ENCODE measurements at places on chromosomes 7 and 10.

DNA sequence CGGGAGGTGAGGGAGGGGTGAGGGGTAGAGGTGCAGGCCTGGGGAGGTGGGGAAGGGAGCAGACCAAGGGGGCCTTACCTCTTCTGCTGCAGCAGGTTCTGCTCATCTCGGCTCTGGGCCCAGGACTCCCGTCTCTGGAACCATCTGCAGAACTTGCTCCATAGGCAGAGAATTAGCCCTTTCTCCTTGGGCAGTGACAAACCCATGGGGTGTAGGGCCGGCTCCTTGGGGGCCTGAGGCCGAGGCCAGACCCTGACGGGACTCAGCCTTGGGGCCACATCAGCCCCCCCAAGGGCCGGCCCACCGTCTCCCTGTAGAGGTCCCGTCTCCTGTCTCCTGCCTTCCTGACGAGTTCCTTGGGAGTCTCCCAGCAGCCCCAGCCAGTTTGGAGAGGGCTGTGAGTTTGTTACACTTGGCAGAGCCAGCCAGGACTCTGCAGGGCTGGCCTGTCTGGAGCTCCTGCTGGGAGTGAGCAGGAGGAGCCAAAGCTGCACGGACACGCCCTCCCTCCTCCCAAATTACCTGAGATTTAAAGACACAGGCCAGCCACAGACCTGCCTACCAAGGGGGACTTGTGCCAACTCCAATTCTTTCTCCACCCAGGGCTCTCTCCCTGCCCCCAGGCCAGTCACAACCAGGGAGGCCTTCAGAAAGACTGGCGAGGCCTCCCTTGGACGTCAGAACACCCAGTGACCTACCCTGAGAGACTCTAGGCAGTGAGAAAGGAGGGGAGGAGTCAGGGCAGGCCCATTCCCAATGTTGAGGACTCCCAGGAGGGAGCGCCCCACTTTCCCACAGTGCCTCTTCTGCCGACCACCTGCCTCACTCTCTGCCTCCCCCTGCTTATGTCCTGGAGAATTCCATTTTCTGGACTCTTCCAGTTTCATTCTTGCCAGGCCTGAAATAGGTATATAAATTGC is at the start of gene TRPV6:
TSS of gene TRPV6 (minus strand) at position 435 of the 920 bp plus-strand sequence.
- no peak for DNase-seq

DNA sequence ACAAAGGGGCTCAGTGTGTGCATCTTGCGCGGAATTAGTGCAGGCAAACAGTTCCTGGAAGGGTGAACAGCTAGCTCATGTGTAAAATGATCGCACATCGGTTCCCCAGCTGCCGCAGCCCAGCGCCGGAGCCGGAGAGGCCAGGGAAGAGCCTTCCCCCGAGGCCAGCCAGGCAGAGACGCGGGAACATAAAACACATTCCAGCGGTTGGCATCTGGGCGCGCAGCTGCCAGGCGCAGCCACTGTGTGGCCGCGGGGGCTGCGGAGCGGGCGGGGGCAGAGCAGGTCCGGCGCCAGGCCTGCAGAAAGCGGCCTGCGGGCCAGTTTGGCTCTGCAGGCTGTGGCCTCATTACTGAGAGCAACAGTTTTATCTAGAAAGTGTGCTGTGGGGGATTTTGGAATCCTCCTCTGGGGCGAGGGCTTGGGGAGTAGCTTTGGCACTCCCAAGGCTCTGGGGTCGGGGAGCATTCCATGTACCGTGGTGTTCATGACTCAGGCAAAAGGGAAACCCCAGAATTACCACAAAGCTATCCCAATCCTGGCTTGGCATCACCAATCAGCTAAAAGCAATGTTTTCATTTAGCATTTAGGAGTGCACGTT is 74.3 kb downstream of the SAMD9 start:
- DNase-seq, result no peak

DNA sequence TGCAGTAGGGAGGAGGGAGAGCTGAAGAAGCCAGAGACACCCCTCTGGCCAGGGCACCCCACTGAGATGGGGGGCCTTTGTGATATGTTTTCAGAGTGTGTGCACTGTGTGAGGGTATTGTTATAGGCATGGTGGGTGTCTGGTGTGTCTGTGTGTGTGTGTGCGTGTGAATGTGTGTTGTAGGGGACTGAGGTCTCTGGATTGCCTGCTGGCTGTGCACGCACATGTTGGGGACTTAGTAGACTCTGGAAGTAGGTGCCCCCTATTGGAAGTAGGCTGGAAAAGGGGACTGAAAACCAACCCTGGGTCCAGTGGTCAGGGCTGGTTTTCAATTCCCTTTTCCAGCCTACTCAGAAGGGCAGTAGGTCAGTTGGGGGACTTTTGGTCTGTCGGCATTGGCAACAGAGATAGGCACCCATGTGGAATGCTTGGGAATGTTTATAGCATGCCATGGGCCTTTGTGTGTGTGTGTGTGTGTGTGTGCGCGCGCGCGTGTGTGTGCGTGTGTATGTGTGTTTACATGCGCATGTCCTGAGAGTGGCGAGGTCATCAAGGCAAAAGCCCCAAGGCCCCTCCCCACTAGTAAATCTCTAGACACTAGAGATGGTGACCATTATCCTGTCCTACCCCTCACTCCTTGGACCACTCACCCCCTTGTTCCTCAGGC is 78.8 kb downstream of the HIF1AN start:
- DNase-seq, result no peak

- no peak for DNase-seq
Observed at GRCh38 chr7:111708072-111708471, 145.8 kb upstream of the IMMP2L start.

GRCh38 chr10:101993221-101993620 is 62.8 kb downstream of the ARMH3 start:
- DNase-seq, result no peak

- DNase-seq, result no peak
Observed at GRCh38 chr10:58892031-58892531, 284.4 kb upstream of the PHYHIPL start.

GRCh38 chr10:83849150-83849549 is 290.2 kb upstream of the GHITM start:
- DNase-seq, result no peak

GRCh38 chr10:84588426-84588825 is 260.0 kb downstream of the CCSER2 start:
- no peak for DNase-seq

DNA sequence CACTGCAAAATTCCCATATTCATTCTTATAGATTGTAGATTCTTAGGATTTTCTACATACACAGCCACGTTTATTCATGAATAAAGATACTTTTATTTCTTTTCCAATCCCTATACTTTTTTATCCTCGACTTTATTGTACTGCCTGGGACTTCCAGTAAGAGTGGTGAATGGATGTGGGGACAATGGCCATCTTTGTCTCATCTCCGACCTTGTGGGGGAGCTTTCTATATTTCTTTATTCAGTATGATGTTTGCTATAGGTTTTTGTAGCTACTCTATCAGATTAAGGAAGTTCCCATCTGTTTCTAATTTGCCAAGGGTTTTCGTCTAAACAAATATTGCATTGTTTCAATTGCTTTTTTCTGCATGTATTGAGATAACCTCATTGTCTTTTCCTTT is 184.3 kb downstream of the FOXP2 start:
- DNase-seq, result no peak

- DNase-seq, result no peak
Observed at GRCh38 chr7:47893721-47894365, 54.4 kb downstream of the PKD1L1 start.

DNA sequence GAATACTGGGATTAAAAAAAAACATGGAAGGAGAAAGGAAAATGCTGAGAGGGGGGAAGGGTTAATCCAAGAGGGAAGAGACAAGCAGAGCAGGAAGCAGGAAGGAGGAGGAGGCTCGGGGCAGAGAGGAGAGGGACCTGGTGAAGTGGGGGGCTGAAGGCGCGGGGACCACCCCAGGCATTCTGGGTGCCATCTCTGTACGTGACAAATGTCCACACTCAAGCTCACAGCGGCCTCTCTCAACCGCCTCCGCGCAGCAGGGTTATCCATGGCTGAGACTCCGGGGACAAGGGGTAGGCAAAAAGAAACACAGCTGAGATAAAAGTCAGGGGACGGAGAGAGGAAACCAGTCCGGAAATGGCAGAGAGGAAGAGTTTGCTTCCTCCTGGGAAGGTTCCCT is 33.9 kb downstream of the EN2 start:
- DNase-seq, result no peak

- DNase-seq, result no peak
Observed at GRCh38 chr7:158649279-158649678, 55.3 kb downstream of the NCAPG2 start.

GRCh38 chr7:34341326-34341725 is 316.7 kb upstream of the NPSR1 start:
- no peak for DNase-seq

GRCh38 chr10:4719671-4720070 is 106.3 kb upstream of the AKR1E2 start:
- no peak for DNase-seq

- peak; percentile 85 for DNase-seq
Observed at GRCh38 chr10:17033529-17034260, 95.9 kb downstream of the CUBN start.

DNA sequence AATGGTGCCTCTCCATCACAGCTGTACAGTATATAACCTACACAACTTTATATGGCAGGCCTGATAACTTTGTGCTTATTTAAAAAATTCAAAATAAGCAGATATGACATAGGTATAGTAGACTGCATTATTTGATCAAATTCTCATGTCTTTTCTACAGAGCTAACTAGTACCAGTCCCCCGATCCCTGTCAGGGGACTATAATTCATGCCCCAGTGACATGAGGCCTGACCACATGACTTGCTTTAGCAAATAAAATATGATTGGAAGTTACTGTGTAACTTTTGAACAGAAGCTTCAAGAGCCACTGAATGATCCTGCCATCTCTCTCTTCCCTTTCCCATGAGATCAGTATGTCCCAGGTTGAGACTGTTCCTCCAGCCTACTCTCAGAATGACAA is 49.2 kb upstream of the WNT2 start:
- no peak for DNase-seq

DNA sequence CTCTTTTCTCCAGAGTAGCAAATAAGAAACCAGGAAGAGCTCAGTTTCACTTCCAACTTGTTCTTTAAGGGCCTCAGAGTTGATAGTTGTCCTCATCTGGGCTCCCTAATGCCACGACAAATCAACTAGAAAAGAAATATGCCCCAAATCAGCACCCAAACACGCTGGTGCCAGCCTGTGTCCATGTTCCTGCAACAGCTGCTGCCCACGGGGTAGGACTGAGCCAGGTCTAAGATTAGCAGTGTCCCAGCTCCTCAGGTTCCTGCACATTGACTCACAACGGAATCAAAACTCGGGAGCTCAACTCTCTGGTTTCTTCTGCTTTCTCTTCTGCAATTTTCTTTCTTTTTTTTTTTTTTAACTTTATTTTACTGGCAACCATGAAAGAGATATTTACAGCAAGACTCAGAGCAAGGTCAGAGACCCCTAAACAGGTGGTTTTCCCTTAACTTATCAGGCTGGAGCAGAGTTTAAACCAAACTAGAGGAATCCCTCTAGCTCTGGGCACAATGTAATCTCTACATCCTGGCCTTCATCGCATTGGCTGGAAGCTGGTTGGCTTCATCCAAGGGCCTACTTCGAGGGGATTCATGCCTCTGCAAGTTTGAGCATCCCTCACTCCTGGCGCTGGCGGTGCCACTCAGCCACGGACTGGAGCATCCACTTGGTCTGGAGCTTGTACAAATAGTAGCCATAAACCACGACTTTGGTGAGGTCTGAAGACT is 126.1 kb downstream of the PFKFB3 start:
- peak; percentile 72 for DNase-seq

- DNase-seq, result no peak
Observed at GRCh38 chr7:12814107-12814506, 126.7 kb downstream of the ARL4A start.

DNA sequence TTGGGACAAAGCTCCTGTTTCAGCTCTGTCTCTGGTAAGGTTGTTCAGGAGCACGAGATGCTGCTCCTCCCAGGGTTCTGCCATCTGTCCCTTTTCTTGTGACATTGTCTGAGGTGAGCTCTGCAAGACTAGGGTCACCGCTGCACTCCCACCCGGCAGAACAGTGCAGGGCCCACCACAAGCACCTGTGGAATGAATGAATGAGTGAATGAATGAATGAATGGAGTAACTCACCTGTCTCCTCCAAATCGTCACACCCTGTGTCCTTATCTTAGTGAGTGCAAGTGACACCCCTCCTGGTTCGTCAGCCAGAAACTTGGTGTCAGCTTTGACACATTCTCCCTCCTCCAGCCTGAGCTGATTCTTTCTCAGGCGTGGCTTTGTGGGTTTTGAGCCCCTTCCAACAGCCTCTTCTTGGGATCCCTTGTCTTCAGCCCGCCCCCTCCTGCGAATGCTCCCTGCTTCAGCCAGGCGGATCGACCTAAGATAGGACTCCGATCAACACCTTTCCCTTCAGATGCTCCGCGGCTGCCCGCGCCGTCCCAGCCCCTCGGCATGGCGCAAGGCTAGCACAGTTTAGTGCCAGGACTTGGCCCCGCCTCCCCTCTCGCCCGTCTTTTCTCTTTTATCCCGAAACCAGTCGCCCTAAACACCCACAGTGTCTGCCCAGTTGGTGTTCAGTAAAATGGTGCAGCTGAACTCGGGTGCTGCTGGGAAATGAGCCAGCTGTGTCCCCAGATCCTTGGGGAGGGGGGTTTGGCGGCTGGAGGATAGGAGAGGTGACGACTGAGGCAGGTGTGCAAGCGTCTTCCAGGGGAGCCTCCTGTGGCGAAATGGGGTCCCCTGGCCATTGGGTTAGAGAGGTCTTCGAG is 89.3 kb downstream of the BEND7 start:
- DNase-seq, result no peak

- DNase-seq, result no peak
Observed at GRCh38 chr7:99618726-99619125, 2.0 kb downstream of the ZSCAN25 start.

DNA sequence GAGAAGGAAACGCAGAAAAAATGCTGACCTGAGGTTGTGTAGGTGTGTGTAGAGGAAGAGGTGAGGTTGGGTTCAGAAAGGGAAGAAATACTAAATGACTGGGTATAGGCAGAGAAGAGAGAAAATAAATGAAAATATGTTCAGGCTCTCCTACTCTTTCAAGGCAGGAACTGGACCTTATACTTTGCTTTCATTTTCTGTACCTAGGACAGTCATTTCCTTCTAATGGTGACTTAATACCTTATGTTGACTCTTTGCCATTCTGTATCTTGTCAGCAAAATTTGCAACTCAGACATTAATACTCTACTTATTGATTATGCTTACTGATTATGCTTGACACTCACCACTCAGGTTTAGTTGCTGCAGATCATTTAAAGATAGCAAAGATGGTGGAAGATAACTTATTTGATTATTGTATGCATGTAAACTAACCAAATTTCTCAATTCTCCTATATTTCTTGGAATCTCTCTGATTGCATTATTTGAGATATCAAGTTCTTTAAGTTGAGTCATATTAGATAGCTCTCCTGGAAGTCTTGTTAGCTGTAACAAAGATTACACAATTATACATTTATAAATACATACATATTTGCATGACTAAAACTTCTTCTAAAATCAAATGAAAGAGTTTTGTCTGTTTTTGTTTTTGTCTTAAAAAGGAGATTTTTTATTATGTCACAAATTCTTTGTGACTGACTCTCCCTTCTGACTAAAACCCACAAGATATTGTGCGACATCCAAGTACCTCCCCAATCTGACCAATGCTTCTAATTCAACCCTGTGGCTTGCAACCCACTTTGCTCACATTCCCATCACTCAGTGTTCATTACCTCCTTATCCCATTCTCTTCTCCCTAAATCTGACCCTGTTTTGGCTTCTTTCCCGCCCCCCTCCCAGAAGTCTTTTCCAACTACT is 20.0 kb downstream of the LRRD1 start:
- DNase-seq, result no peak

All from CD14-positive monocyte (primary cell).